ENCODE measurements at places on chromosomes 5 and 9. TPM values are rescaled to one million over a fixed set of nuclear protein-coding genes. Genes with fewer than 3 reads are reported as not detected.

The EQTN gene
- 0.21 TPM for polyA plus RNA-seq

The PCA3 gene
- not detected for polyA plus RNA-seq

The PRKAA1 gene
- 44.2 TPM for polyA plus RNA-seq

DNA sequence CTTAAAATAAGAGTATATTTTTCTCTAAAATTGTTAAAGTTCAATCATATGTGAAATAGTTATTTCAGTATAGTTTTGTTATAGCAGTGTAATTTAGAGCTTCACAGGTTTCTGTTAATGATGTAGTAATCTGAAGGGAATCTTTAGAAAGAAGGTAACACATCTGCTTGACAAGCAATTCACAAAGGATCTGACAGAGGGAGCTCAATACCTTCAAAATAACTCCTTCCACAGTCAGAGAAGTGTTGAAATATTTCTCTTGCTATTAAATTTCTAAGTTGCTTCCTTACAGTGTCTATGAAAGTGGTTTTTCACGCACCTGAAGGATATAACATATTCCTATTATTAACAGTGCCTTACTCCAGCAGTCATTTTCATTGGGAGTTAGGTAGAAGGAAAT lies 44.9 kb downstream of the SLC25A51 start:
- DNase-seq = no peak

GRCh38 chr5:102380174-102380573 lies 84.1 kb upstream of the SLCO4C1 start:
- DNase-seq = no peak

DNA sequence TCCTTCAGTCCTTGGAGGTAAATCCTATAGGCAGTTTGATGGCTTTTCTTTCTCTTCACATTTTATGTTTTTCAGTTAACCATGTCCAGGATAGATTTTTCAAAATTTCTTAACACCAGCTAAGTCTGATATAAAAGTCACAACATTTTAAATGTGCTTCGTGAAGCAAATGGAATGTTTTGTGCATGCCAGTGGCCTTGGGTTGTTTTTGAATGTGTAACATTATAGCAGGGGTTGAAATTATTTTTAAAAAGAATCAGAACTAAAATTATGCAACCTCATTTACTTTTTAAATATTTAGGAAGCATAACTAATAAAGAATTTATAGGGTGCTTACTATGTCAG lies 201.1 kb downstream of the ARHGEF28 start:
- no peak for DNase-seq

GRCh38 chr9:105007143-105007542 lies 79.2 kb upstream of the ABCA1 start:
- DNase-seq = peak; percentile 45

GRCh38 chr5:139863361-139863760 lies 67.8 kb downstream of the PSD2 start:
- DNase-seq = no peak

Measured in keratinocyte (primary cell).